NCI-H1417 treated with DMSO at 0.1 percent for 48 hours (cell line): ENCODE measurements at places on chromosomes 3 and 15.

- DNase-seq: no peak
Measured at GRCh38 chr3:150925751-150926201, 20.5 kb upstream of the MINDY4B start.

DNA sequence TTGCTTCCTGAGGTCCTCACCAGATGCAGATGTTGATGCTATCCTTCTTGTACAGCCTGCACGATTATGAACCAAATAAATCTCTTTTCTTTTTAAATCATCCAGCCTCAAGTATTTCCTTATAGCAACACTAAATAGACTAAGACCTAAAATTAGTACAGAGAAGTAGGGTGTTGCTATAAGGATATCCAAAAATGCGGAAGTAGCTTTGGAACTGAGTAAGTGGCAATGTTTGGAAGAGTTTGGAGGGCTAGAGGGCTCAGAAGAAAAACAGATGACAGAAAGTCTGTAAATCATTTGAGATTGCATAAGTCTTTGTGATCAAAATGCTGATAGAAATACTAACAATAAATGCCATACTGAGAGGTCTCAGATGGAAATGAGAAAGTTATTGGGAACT, 894.9 kb downstream of the DIPK2A start:
- DNase-seq: no peak

DNA sequence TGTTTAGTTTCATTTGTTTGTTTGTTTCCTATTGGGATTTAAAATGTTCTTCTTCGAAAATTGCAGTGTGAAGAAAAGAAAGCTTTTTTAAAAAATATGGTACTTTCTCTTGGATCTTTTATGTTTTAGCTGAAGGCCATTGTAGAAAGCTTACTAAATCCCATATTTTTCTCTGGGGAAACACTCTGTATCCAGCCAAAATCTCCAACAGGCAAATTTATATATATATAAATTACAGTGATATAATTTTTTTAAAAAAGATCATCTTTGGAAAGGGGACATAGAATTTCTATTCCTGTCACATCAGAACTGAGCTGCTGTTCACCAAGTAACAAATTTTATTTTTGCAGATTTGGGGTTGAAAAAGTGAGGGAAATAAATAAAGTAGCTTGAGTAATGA, 19.6 kb upstream of the EPHA3 start:
- DNase-seq: no peak

DNA sequence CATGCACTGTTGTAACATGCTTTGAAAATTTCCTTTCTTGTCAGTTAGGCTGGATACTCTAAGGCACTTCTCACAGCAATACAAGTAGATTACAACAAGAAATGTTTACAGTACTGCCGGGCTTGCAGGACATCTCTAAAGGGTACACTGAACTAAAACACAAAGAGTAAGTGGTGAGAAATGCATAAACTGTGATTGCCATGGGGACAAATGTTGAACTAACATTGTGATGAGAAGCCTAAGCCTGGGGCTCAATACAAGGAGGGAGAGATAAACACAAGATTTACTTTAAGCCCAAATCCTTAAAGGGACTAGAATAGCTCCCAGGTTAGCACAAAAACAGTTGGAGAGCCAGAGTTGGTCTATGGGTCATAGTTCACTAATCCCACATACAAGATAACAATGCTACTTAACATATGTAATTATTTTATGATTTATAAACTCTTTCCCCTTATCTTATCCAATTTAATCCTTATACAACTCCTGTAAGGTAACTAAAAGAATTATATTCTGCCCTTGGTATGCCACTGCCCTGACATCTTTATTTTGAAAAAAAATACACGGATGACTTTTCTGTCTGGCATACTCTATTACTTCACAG, 126.9 kb downstream of the THRB start:
- no peak for DNase-seq
